ENCODE measurements at places on chromosomes 13 and 19.

DNA sequence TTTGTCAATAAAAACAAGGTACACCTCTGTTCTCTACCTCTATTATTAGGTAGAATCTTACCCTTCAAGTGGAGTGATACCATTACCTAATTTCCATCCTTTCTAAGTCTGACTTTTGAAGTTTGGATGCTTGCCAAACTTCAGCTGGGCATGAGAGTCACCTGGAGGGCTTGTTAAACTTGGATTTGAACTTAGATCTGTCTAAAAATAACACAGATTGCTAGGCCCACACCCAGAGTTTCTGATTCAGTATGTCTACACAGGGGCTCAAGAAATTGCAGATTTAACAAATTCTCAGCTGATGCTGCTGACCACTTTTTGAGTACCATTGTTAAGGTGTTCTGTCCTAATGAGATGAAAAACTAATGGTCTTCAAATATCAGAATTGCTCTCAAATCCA lies 512.2 kb downstream of the LMO7 start:
- no peak for DNase-seq

DNA sequence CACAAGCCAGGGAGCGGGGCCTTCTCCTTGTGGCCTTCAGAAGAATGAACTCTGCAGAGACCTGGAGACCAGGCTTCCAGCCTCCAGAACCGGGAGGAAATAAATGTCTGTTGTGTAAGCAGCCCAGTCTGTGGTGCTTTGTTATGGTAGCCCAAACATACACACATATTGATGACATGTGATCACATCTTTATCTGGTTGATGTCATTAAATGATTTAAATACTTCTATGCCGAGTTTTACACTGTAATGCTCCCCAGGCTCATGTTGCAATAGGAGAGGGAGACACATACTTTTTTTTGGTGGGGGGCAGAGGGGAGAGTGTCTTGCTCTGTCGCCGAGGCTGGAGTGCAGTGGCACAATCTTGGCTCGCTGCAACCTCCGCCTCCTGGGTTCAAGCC lies 188.0 kb upstream of the IRS2 start:
- no peak for DNase-seq

DNA sequence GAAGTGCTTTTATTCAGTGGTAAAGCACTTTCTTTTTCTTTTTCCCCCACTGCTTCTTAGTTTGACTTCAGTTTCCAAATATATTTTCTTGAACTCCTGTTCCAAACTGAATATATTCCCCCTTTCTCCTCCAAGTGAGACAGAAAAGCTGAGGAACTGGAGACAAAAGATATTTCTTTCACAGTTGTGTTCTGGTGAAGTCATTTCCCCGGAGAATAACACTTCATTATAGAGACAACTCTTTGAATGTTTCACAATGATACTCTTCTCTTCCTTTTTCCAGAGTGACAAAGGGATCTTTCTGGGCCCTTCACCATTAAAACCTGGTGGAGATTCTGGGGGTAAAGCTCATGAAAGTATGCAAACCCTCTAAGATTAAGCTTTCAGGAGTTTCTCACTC lies 860.8 kb upstream of the SLITRK5 start:
- DNase-seq = no peak

DNA sequence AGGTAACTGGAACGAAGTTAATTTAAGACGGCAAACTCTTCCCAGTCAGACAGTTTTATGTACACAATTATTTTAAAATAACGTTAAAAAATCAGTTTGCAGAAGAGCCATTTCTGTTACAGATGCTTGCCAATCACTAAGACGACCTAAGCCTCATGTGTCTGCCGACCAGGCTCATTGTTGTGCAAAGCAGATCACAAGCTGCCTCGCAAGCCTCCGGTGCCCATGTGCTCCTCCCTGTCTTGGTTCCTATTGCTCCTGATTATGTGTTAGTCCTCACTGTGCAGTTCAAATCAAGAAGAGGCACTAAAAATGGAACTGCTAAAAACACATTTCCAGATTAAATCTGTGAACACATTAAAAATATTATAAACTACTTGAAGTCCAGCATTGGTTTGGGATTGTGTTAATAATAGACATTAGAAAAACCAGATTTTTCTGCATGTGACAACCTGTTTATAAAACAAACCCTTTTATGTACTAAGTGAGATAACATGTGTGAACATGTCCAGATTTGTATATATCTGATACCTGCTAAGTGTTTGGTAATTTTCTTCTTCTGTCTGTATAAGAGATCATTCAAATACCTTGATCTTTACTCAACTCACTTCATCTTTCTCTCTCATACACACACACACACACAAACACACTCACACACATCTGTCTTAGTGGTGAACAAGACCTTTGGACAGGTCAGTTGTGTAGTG lies 81.9 kb upstream of the SLC15A1 start:
- DNase-seq = no peak

- DNase-seq = no peak
Measured at GRCh38 chr19:57016076-57016475, 103.7 kb upstream of the USP29 start.

- DNase-seq = no peak
Measured at GRCh38 chr13:30924721-30925120, 7.7 kb upstream of the TEX26 start.

GRCh38 chr19:6866741-6867151 lies 20.6 kb upstream of the ADGRE1 start:
- DNase-seq = no peak

- DNase-seq = no peak
Measured at GRCh38 chr13:46140044-46140443, 35.2 kb upstream of the CPB2 start.

DNA sequence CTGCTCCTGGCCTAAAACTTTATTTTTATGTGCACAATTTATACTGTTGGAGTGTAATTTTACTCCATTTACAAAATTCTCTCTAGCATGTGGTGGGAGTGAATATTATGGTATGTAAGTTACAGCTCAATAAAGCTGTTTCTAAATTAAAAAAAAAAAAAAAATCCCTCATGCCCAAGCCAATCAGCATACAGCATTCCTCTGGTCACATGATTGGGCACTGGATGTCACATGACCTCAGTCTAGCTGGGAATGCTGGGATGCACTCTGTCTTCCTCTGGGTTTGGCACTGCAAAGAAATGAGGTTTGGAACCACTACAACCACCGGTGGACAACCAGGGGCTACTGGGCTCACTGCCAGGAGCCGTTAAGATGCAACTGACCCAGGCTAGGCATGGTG lies 67.6 kb downstream of the ZNF557 start:
- DNase-seq = no peak

DNA sequence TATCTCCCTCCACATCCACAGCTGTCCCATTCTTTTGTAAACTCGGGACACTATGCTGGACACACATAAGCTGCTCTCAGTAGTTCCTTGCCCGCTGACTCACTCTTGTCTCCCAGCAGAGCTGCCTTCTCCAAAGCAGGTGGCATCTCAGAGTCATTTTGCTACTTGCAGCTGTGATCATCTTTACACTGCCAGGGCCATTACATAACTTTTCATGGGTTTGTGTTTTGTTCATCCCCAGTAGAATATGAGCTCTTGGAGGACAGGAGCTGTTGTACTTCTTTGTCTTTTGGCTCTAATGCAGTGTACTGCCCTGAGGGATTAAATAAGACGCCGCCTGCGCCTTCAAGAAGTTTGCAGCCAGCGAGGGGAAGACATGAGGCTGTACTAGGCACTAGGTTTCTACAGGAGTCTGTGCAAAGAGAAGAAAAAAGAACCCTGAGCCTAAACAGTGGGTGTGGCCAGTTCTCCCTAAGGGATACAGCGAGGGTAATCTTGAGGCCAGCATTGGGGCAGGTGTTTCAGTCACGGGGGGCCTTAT lies 40.8 kb upstream of the GPR183 start:
- no peak for DNase-seq

GRCh38 chr13:96130818-96131340 lies 41.0 kb downstream of the HS6ST3 start:
- peak; percentile 2 for DNase-seq

GRCh38 chr19:14368011-14368513 lies 13.2 kb upstream of the ADGRE5 start:
- DNase-seq = no peak

DNA sequence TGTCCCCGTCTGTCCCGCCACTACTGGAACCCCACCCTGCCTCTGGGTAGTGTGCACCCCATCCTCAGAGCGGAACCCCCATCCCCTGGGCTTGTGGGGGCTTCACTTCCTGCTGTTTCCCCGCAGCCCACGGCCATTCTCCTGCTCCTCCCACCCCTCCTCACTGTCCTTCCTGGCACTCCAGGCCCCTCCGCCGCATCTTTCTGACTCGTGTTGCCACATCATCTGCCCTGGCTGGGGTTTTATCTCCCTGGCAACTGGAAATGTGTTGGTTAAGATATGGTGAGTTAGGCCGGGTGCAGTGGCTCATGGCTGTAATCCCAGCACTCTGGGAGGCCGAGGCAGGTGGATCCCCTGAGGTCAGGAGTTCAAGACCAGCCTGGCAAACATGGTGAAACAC lies 37.3 kb downstream of the KDM4B start:
- DNase-seq = peak; percentile 23

DNA sequence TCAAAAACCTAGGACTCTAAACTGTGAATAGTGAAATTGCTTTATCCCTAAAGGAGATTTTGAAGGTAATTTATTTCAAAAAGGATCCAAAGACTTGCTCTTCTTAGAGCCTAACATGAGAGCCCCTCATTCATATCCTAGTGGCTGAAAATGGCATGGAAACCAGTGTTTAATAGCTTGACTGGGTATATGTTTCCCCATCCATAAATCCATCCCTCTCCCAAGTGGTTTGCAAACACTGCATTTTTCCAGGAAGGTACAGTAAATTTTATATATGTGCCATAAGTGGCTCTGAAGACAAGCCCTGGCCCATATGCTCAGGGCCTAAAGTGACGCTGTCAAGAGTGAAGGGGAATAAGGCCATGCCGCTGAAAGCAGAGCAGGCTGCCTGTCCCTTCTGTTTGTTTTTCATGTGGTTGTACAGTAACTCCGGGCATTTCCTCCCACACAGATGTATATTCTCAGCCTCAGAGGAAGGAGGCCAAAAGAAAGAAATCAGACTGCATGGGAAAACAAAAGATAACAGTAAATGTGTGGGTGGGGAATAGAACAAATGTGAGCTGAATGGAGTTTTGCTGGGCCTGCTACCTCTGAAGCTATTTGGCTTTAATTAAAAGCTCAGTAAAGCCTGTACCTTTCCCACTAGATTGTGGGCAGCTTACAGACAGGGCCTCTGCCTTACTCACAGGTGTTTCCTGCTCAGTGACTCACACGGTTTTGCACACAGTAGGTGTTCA lies 181.9 kb downstream of the PCDH9 start:
- peak; percentile 4 for DNase-seq

DNA sequence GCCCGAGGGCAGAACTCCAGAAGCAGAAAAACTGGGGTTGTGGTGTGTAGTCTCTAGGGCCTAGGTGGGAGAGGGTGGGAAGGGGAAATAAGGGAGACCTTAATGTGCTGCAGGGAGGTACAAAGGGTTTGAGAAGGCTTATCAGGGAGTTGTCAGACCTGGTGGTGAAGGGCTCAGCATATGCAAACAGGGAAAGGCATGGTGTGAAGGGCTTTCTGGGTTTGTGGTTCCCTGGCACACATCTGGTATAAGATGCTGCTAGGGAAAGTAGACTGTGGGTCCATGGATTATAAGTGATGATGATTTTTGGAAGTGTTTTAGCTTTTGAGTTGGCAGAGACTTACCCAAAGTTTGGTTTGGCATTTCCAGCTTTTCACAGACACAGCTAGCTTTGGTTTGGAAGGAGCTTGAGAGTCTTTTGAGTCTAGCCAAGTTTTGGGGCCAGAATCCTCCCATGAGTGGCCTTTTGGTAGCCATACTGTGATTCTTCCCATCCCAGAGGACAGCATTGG lies 2.2 kb downstream of the TRIM28 start:
- no peak for DNase-seq

DNA sequence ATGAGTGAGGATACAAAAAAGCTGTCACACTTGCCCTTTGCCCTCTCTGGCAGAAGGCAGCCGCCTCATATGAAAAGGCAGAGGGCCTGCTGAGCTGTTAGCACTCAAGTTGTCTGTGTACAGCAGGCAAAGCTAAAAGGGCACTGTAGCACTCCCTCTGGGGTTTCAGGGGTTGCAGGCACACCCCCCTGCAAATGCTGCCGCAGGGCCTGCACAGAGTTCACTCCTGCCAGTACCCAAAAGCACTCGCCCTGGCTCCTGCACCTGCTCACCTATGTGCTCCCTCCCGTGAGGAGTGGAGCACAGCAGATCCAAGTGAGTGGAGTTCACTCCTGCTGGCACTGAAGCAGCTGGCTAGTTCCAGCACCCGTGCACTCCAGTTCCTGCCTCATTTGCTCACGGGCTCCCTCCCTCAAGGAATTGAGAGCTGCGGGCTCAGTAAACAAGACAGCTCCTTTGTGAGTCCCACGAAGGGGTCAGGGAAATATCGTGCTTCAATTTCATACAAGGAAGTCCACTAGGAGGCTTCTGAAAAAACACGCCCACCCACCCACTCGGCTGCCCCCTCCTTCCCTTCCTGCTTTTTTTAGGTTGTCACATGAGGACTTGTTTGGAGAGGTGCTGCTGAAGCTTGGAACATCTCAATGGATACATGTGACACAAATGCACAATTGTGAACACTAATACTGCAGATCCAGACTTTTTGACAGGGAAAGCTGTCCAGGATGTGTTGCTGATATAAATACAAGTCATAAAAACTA lies 9.9 kb upstream of the RCBTB2 start:
- DNase-seq = peak; percentile 63

GRCh38 chr19:13644645-13645044 lies 119.7 kb upstream of the MRI1 start:
- peak; percentile 22 for DNase-seq

DNA sequence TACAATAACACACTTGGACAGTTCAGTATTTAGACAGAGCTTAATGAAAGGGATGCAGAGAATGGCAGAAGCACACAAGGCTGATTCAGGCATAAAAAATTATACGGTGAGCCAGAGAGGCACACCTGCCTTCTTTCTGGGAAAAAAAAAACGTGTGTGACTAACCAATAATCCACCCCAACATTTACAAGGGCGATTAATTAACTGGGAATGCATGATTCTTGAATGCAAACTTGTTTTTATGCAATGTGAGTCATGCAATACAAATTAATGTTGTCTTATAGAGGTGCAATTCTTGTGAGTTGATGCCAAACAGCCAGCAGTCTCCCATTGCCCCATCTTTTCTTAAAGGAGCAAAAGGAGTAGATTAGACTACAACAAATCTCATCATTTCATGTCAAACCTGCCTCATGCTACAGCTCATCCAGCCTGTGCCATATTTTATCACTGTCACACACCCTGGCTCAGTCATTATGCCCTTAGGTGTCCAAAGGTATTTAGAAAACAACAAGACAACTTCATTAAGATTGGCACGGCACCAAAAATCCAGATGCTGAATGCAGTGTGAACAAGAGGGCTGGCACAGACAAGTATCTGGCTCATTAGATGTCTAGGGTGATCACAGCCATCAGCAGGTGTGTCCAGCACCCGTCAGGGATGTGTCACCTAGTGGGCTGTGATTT lies 721.1 kb downstream of the EFNB2 start:
- DNase-seq = no peak

- DNase-seq = peak; percentile 97
Measured at GRCh38 chr19:50909240-50910070, 1.7 kb downstream of the KLK4 start.

Measured in mesendoderm (in vitro differentiated cells).